NCI-H446 (cell line): ENCODE measurements at places on chromosomes 1 and 21.

GRCh38 chr1:33010932-33011731, 25.6 kb downstream of the AK2 start:
- no peak for DNase-seq

DNA sequence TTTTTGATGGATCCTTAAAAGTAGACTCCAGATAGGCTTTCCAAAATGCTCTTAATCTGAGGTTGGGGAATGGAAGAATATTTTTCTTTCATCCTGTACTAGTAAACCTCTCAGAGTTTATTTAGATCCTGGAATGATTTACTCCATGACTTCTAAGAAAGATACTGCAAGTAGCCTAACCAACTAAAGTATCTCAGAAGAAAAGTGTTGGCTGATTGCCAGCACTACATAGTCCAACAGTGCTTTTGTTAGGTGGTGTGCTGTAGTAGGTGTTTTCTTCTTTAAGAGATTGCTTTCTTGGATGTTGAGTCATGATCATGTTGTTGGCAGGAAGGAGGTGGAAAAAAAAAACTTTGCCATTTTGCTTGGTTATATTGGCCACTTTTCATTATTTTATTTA, 119.8 kb downstream of the OSBPL9 start:
- DNase-seq: peak; percentile 33

DNA sequence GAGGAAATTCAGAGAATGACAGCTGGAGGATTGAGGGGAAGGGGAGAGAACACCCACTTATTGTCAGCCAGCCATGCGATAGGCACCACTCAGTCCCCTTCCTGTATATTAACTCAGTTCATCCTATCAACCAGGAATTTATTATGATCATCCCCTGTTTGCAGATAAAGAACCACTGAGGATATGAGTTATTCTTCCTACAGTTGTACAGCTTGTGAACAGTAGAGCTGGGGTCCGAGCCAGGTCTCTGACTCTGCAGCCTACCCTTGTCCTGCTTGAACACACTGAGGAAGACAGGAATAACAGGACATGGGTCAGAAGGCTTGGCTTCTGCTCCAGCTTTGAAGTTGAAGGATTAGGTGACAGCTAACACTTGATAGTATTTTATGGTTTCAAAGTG, 42.0 kb upstream of the SCMH1 start:
- DNase-seq: no peak

DNA sequence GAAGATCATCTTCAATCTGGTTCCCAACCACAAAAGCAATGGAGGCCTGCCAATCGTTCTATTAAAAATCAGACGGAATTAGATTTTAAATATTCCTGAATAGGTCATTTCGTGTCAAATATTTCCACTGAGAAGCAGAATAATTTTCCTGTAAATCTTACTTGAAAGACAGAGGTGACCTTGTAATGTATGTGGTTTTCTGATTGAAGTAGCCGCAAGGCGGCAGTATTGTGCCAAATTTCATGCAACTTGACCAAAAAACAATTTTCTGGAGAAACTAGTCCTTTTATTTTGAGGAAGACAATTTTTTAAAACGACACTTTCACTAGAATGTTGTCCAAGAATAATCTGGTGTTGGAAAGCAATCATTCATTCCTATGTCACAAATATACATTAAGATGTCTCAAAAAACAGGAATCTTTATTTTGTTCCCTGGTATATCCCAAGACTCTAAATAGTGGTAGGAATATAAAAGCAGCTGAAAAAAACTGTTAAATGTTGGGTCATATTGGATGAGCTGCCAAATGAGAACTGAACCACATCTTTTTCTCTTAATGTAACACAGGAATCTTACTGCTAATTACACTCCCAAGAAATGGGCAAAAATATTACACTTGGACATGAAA, 33.6 kb downstream of the SPAG17 start:
- peak; percentile 80 for DNase-seq

GRCh38 chr21:15020797-15021196, 44.0 kb downstream of the NRIP1 start:
- no peak for DNase-seq

GRCh38 chr1:18794051-18794450, 65.4 kb downstream of the TAS1R2 start:
- DNase-seq: no peak

DNA sequence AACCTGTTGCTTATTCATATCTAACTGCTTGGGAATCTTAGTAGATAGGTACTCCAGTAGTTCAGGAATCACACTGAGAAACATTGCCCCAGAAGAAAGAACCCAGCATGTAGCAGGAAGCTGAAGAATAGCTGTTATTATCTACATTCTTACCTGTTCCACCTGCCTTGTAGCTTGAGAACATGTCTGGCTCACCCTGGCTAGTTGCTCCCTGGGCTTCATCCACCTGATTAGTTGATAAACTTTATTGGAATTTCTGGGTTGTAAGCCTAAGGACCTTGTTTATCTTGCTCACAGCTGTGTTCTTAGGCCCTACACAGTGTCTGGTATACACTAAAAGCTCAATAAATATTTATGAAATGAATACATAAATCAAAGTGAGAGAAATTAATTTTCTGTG, 106.3 kb upstream of the DMRTA2 start:
- no peak for DNase-seq

DNA sequence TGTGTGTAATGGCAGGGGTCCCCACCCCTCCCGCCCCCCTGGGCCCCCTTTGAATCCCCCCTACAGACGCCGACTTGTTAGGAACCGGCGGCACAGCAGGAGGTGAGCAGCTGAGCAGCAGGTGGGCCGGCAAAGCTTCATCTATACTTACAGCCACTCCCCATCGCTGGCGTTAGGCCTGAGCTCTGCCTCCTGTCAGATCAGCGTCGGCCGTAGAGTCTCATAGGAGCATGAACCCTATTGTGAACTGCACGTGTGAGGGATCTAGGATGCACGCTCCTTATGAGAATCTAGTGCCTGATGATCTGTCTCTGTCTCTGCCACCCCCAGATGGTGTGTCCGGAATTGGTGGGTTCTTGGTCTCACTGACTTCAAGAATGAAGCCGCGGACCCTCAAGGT, 14.9 kb upstream of the VPS26C start:
- DNase-seq: no peak

DNA sequence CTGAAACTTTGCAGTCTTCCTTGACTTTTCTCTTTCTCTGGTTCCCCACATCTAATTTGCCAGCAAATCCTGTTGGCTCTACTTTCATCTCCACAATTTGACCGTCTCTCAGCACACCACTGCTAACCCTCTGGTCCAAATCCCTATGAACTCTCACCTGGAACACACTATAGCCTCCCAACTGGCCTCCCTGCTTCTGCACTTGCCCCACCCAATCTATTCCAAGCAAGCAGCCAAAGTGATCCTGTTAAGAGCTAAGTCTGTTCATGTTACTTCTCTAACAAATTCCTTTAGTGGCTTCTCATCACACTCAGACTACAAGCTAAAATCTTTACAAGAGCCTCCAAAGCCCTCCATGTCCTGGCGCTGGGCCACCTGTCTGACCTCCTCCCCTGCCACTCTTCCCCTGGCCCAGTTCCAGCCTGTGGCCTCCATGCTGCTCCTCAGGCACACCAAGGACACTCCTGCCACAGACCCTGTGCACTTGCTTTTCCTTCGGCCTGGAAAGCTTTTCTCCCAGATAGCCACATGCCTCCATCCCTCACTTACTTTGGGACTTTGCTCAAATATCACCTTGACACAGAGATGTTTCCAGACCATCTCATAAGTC, 104.1 kb downstream of the DTL start:
- no peak for DNase-seq

- DNase-seq: no peak
These were observed 265.1 kb upstream of the NEGR1 start for GRCh38 chr1:72547412-72547811.

- DNase-seq: no peak
These were observed 94.7 kb downstream of the SIK1 start for GRCh38 chr21:43331962-43332828.

DNA sequence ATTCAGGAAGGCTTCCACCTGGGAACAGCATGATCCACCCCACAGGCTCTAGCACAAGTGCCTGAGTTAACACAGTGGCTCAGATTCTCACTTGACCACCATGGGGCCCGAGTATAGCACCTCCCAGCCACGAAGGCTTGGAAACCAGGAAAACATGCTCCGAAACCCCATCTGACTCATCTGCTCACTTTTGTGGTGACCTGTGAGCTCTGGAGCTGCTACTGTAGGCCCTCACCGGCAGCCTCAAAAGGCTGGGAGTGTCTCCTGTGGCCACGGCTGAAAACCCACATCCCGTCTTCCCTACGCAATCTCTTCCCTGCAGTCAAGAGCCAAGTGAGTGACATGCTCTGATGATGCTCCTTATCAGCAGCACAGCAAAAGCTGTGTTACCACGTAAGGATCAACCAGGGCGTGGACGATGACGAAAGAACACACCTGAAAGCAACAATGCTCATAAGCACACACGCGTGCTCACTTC, 81.4 kb downstream of the TGFBR3 start:
- DNase-seq: no peak

GRCh38 chr1:183346276-183346732, 71.9 kb downstream of the NMNAT2 start:
- DNase-seq: no peak

GRCh38 chr1:41097105-41097504, 75.6 kb upstream of the SLFNL1 start:
- DNase-seq: no peak

- DNase-seq: no peak
These were observed 499.0 kb downstream of the RWDD3 start for GRCh38 chr1:95733031-95733430.

DNA sequence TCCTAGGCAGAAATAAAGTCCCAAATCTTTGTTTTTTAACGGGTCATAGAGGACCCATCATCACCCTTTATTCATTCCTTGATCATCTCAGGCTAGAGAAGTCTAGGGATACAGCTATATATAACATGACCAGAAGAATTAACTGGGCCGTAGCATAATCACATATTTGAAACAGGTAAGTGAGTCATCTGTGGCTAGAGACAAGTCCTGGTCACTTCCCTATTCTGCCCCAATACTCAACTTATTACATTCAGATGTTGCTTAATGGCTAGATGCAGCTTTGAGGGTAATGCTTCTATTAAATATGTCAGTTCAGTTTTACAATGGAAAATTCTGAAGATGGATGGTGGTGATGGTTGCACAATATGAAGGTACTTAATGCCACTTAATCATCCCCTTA, 47.0 kb downstream of the EXO1 start:
- DNase-seq: no peak

DNA sequence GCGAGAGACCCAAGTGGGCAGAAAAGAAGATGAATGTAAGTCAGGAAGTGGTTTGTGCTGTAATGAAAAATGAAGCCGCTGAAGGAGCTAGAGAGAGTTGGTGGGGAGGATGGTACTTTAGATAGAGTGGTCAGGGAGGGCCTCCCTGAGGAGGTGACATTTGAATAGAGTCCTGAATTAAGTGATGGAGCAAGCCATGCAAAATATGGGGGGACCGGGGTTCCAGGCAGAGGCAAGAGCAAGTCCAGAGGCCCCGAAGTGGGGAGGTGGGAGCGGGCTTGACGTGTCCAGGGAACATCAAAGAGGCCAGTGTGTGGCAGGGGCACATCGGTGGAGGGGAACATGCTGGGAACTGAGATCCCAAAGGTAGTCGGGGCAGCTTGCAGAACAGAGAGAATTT, 43.1 kb downstream of the OPRD1 start:
- DNase-seq: no peak

DNA sequence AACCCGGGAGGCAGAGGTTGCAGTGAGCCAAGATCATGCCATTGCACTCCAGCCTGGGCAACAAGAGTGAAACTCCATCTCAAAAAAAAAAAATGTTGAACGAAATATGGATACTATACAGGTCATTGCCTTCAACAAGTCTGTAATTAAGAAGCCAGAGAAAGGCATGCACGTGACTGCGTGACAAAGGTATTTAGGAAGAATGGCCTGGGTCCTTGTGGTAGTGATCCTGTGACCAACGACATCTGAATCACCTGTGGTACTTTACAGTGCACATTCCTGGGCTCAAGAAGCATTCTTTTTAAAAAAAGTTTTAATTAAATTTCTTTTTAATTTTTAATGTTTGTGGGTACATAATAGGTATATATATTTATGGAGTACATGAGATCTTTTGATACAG, 115.0 kb downstream of the GREM2 start:
- DNase-seq: no peak

DNA sequence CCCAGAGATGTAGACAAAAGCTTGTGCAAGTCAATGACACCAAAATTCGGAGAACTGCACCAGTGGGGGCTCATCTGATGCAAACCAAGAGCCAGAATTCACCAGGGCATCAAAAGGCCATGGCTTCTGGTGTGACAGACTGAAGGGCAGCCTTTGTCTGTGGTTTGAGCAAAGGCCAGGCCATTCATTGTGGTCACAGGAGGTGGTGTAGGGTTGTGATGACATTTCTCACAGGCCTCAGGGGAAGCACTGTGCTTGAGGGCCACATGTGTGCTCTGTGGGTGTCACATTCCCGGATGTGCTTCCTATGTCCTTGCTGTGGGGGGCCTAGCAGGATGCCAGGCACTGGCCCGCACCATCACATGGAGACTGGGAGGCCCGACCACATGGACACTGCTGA, 22.5 kb upstream of the KCNE1 start:
- no peak for DNase-seq

DNA sequence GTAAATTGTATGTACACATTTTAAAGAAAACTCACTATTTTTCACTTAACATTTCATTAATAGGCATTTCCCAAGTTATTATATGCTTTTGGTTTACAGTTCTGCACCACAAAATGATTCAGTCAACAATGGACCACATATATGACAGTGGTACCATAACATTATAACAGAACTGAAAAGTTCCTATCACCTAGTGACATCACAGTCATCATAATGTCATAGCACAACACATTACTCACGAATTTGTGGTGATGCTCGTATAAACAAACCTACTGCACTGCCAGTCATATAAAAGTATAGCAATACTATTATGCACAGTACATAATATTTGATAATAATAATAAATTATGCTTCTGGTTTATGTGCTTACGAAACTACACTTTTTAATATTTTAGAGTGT, 30.9 kb downstream of the DNAI4 start:
- DNase-seq: no peak

- DNase-seq: no peak
These were observed 1.1 kb downstream of the IGFN1 start for GRCh38 chr1:201191653-201192260.

DNA sequence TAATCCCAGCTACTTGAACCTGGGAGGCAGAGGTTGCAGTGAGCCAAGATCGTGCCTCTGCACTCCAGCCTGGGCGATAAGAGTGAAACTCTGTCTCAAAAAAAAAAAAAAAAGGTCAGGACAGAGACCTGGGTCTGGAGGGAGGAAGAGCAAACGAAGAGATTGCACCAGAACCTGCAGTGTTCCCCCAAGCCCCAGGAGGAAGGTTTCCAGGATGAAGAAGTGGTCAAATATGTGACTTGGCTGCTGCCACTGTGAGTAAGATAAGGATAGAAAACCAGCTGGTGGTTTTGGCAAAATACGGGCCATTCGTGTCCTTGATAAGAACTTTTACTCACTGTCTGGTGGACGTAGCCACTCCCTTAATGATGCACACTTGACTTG, 42.2 kb downstream of the CLDN14 start:
- no peak for DNase-seq

- DNase-seq: no peak
These were observed 14.3 kb downstream of the GMEB1 start for GRCh38 chr1:28682840-28683239.

GRCh38 chr1:223323491-223324484, 40.2 kb downstream of the SUSD4 start:
- DNase-seq: no peak
